NCI-H345 (cell line): ENCODE measurements at places on chromosomes 5 and 9.

- no peak for DNase-seq
Measured at GRCh38 chr5:96075579-96076289, 114.1 kb upstream of the ELL2 start.

- no peak for DNase-seq
Measured at GRCh38 chr9:136536721-136537241, 9.1 kb downstream of the NOTCH1 start.

- DNase-seq = no peak
Measured at GRCh38 chr9:4413856-4414255, 76.4 kb upstream of the SLC1A1 start.

DNA sequence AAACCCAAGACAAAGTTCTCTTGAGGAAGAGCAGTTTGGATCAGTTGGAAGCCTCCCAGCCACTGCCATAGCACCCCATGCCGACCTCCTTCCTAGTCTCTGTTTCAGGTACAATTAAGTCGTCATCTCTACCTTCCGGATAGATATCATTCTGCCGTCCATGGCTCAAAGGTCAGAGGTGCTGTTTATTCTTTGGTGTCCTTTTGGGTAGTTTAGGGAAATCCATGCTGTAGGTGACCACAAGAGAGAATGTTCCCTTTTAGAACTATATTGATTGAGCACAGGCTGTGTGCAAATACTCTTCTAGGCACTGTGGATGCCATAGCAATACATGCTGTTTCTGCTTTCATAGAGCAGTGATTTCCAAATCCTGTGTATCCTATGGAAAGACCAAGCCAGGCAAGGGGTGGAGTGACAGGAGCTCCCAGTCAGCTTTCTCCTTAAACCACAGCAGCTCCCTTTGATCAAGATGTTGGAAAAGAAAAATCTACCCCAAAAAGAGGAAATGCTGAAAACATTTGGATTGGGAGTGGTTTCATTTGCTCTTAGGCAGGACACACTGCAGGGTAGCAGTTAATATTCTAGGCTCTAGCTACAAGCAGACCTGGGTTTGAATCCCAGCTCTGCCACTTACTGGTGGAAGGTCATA, 127.9 kb downstream of the PALM2AKAP2 start:
- no peak for DNase-seq

GRCh38 chr5:40743771-40744170, 12.0 kb downstream of the TTC33 start:
- no peak for DNase-seq

DNA sequence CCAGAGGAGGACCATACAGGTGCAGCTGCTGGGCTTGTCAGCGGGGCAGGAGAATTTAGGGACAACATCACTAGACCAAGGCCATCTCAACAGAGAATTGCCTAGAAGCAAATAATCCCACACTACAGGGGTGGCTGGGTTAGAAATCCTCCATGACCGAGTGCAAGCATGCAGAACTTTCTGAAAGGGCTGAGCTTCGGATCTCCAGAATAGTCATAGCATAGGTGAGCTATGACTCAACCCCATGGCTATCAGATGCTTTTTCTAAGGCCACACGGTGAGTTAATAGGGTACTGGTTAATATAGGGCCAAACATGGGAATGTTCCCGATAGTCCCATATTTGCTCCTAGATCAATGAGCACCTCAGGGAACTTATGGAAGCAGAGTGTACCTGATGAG, 4.2 kb downstream of the KCNIP1 start:
- no peak for DNase-seq

- no peak for DNase-seq
Measured at GRCh38 chr9:94908011-94908563, 181.6 kb downstream of the AOPEP start.

DNA sequence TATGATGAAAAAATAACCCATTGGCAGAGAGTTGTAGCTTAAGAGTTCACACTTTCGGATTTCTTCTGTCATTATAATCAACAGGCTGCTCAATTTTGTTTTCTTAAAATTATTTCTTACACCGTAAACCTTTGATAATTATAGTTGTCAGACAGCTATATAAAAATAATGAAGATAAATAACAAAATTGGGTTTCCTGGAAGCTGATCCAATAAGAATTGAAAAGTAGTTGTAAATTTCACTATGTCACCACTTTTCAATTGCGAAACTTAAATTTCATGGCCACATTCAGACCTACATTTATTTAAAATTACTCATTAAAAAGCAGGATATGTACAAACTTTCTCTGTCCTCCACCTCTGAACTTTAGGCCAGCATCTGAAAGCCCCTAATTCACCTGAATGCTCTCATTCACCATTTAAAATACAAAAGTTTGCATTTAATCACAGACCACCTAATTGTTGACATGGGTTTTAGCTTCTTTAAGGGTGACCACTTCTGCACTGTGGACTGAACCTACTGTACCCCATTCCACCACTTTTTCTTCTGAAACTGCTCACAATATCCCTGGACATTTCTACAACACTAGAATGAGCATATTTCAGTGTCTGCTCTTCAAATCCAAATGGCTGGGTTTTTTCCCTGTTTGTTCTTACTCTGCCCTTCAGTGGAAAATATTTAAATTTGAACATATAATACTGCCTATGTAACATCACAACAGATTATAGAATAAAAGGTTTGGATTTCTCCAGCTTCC, 680 bp downstream of the SELENOP start:
- no peak for DNase-seq

DNA sequence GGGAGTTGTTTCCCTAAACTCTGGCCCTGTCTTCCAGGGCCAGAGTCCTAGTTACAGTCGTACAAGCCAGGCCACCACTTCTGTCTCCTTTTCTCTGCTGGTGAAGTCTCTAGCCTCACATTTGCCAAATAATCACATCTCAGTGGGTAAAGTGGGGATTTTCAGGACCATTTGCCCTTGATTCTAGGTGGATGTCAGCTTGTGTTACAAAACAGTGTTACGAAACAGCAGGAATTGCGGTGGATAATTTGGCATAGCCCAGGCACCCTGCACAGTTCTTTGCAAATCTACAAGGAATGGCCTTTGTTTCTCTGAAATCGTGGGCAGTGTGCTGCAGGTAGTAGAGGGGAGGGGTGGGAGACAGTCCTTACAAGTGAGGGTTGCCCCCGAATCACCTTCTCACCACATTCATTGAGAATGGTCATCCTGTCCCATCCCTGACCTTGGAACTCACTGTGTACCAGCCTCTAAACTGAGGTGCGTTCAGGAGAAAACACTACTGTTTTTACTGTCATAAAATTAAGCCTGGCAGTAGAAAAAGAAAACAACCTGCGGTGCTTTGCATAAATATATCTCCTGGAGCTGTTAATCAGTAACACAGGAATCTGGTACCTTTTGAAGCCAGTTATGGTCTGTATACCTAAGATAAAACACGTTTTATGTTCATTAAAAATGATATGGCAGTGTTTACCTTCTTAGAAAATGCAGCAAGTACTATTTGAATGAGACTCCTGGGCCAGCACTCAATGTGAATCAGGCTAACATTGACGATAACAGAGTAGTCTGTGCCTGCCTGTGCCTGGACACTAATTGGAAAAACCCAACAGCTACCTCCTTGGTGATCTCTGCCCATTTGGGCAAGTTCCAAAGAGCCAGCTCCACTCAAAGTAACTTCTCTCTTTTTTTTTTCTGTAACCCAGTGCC, 44.3 kb downstream of the CYSTM1 start:
- no peak for DNase-seq

GRCh38 chr5:61538722-61539501, 206.9 kb downstream of the ZSWIM6 start:
- no peak for DNase-seq

GRCh38 chr9:18185196-18185595, 288.8 kb upstream of the ADAMTSL1 start:
- no peak for DNase-seq

GRCh38 chr9:29203244-29203930, 1630.1 kb upstream of the C9orf72 start:
- no peak for DNase-seq

DNA sequence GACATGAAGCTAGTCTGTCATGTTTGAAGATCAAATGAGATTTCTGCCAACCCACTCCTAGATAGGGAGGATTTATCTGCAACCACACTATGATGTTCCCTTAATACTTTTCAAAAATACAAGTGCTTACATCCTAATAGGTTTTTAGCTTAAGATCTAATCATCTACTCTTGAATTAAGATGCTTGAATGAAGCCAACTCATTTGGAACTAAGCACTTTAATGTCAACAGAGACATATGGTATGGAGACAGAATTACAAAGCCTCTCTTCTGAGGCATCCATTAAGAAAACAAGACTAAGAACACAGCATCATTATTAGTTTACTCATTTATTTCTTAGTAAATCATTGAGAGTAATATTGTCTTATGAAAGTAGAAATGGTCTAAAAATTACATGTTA, 139.3 kb upstream of the NFIB start:
- DNase-seq = no peak

- peak; percentile 81 for DNase-seq
Measured at GRCh38 chr9:28092981-28093936, 520.0 kb upstream of the C9orf72 start.

DNA sequence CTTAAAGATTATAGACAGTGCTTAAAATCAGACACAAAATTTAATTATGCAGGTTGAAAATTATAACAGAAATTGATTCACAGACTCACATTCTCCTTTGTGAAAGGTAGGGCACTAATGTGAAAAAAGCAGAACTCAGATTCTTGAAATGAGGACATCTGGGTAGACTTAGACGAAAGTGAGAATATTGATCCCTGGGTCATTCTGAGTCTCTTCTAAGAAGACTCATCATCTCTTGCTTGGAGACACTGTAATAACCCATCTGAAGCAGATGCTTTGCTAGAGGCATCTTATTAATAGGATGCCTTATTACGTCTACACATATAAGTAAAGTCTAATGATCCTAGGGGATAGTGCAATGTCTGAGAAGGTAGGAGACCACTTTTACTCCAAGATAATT, 274.4 kb downstream of the HINT1 start:
- no peak for DNase-seq

DNA sequence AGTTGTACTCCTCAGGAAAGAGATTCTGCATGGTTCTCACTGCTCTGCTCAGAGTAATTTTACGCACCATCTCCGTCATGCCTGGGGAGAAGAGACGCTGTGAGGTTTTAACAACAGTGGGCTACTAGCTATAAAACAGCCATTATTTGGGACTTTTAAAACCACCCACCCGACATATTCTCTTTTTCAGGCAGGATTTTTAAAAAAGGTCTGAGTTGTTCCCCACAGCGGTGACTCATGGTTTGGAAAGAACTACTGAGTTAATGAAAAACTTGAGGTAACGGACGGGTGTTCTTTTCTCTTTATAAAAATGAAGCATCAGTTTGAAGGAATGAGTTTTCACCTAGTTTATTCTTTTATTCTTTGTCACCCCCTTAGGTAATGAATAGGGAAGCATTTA, 61.3 kb downstream of the TTLL11 start:
- DNase-seq = no peak

GRCh38 chr5:168528521-168529373, at the start of gene FBLL1:
Gene FBLL1, plus strand, starts transcription at chr5:168529305. Its CDS starts 200 bp downstream, at chr5:168529505.
- DNase-seq = peak; percentile 79

- DNase-seq = no peak
Measured at GRCh38 chr5:143494162-143494561, 90.7 kb upstream of the NR3C1 start.

- DNase-seq = no peak
Measured at GRCh38 chr5:146520731-146521130, 4.7 kb upstream of the GPR151 start.

DNA sequence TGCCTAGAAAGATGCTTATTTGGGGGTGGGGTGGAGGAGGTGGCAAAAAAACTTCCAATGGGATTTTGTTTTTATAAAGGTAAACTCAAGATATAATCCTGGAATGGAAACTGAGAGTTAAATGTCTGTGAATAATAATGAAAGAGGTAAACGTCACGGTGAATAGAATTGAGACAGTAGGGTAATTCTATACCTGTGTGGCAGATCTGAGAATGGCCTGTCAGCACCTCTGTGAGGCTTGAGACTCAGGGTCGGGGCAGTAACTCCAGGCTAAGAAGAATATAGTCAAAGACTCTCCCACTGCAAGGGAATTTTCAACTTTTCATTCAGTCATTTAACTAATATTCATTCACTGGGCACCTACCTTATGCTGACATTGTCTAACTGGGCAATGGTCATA, 581.2 kb upstream of the ZNF608 start:
- no peak for DNase-seq

DNA sequence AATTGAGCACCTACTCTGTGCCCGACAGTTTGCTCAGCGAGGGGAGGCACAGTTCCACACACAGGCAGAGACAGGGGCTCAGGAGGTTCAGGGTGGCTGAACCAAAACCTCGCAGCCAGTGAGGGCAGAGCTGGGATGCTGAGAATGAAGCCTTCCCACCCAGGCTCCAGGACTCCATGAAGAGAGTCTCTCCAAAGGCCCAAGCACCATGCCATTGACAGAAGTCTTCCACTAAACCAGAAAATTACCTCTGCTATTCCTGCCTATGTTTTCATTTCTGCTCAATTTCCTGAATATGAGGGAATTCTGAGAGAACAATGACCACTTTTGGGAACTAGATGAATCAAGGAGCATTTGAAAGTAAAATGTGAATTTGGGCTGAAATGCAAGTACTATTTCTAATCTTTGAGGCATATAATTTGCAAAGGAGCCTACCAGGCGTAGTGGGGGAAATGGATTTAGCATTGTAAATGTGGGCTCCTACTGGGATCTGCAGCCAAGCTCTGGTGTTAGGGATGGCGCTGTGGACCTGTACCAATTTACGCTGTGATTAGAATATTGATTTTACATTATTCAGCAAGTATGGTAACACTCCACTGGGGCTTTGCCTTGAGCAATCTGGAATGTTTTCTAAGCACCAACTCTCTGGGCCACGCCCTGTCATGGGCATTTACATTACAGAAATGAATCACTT, 91.9 kb downstream of the DRD1 start:
- DNase-seq = no peak

DNA sequence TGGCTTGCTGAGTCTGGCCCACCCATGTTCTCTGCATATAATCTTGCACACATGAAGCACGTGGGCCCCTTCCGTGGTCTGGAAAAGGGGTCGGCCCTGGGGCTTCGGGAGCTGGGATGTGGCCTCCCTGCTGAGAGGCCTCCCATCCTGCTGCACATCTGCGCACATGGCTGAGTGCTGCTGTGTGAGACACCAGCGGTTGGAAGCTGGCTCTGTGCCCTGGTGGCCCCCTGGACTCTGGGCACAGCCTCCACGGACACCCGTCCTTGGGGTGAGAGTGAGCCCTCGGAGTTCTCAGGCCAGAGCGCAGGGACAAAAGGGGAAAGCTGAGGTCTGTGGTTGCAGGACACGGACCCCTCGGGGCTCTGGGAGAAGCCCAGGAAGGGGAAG, 115.8 kb downstream of the RXRA start:
- no peak for DNase-seq

- DNase-seq = no peak
Measured at GRCh38 chr9:135214706-135215105, 127.2 kb downstream of the OLFM1 start.

GRCh38 chr5:40834391-40834848, 602 bp downstream of the RPL37 start:
- DNase-seq = no peak

GRCh38 chr5:33756491-33756890, 135.3 kb downstream of the ADAMTS12 start:
- no peak for DNase-seq
